ENCODE measurements at places on chromosomes 6 and 20.

- peak; percentile 51 for DNase-seq
Observed at GRCh38 chr6:159761129-159761872, 544 bp upstream of the ACAT2 start.

DNA sequence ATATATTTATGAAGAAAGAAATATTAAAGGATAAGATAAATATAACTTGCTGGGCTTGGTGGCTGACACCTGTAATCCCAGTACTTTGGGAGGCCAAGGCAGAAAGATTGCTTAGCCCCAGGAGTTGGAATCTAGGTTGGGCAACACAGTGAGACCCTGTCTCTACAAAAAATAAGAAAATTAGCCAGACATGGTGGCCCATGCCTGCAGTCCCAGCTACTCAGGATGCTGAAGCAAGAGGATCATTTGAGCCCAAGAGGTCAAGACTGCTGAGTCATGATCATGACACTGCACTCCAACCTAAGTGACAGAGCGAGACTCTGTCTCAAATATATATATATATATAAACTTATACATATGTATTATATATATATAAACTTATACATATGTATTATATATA, 164.0 kb downstream of the MRPL14 start:
- DNase-seq, result no peak

- no peak for DNase-seq
Observed at GRCh38 chr6:27986928-27987725, 30.1 kb downstream of the OR2B6 start.

DNA sequence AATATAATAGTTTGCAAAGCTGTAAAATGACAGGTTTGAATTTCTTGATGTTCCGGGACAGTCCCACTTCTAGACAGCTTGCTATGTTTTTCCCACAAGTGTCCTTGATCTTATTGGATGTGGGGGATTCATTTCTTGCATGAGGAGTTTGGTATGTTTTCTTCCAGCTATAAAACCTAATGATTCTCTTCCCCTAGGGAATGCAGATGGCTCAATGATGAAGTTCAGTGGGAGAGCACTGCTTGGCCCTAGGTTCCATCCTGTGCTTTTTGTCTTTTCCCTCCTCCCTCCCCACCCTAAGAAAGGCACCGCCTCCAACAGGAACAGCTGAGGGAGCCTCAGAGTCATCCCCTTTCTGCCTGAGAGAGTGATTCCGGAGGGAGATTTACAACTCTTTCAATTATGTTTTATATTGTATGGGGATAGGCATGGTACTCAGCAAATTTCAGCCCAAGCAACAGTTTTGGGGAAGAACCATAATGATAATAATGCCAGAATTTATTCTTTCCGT, 149.2 kb downstream of the PHACTR1 start:
- no peak for DNase-seq

DNA sequence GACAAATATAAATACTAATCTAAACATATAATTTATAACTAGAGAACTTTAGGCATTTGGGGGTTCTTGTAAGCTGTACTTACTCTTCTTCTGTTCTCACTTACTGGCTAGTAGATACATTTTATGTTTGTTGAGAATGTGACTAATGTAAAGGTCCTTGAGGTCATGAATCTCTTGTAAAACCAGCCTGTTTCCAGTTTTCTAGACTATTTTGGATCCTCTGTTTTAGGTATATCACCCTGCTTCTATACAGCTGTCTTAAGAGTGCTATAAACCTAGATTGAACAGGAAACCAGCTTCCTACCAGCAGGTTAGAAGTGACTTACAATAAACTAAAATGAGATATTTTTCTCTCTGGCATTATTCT, 134.2 kb downstream of the PLCB4 start:
- no peak for DNase-seq

GRCh38 chr6:125808060-125808459, 17.3 kb downstream of the NCOA7 start:
- no peak for DNase-seq

DNA sequence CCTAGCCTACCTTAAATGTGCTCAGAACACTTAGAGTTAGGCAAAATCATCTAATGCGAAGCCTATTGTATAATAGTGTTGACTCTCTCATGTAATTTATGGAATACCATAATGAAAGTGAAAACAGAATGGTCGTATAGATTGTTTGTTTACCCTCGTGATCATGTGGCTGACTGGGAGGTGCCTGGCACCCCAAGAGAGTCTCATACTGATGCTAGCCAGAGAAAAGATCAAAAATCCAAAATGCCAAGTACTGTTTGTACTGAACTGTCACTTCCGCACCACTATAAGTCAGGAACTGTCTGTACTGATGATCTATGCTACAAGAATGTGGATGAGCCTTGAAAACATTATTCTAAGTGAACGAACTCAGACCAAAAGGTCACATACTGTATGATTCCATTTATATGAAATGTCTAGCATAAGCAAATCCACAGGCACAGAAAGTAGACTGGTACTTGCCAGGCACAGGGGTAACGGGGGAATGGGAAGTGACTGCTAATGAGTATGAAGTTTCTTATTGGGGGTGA, 22.4 kb downstream of the ZMYND8 start:
- DNase-seq, result no peak

DNA sequence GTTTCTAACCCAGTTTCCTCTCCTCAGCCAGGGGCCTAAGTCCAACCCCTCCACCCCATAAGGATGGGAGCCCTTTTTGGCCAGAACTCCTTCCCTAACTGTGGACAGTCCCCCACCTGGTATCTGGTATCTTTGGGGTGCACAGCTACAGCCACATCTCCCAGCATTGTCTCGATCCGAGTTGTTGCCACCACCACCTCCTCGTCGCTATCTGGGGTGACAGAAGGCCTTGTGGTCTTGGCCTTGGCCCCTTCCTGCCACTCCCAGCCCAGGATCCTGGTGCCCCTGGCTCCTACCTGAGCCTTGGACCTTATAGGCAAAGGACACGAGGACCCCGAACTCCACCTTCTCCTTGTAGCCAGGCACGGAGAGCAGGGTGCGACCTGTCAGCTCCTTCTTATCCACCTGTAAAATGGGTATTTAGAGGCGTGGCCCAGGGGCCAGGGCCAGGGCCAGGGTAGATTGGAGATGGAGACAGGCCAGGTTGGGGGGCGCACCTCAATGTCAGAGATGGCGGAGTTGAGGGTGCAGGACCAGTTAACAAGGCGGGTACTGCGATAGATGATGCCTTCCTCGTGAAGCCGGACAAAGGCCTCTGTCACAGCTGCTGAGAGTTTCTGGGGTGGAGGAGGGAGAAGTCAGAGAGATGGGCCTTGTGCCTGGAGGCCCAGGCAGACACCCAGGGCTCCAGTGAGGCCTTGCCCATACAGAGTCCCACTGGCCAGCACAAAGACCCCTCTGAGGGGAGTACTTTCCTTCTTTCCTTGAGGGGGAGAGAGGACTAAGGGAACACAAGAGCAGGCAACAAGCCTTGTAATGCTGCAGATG, 7.2 kb upstream of the VWA7 start:
- DNase-seq, result no peak

DNA sequence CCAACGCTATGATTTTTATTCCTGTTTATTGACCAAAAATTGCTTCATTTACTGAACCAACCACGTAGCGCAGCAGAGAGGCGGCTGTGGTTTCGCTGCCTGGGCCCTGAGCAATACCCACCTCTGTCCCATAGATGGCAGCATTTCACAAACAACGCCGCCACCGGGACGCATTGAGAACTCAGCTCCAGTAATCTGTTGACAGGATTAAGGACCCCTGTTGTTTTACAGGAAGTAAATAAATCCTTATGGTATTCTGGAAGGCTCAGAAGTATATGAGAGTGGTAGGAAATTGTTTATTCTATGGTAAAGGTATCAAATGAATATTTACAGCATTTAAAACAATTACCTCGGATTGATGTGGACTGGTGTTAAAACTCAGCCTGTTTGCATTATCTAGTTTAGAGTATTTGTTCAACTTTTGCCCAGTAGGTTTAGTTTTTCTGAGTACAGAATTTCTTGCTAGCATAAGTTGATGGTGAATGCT, 547.9 kb upstream of the SLC35B3 start:
- peak; percentile 1 for DNase-seq

DNA sequence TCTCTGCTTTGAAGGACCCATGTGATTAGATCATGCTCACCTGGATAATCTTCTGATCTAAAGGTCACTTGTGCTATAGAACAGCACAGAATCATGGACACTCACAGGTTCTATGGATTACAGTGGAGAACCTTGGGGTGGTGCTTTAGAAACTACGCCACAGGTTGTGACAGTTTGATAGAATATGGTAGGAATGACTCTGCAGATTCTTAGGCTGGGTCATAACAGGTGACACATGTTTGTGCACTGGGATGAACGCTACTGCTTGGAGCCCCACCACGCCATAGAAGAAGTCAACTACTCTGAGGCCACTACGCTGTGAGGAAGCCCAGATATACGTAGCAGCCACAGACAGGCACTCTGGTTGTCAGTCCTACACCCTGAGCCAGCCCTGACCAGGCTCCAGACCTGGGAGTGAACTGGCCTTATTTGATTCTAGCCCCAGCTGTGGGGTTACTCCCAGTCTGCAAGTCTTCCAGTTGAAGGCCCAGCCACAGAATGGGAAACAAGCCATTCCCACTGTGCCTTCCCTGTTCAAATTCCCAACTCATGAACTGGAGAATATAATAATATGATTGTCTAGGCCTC, 99.0 kb upstream of the SLC24A3 start:
- no peak for DNase-seq

DNA sequence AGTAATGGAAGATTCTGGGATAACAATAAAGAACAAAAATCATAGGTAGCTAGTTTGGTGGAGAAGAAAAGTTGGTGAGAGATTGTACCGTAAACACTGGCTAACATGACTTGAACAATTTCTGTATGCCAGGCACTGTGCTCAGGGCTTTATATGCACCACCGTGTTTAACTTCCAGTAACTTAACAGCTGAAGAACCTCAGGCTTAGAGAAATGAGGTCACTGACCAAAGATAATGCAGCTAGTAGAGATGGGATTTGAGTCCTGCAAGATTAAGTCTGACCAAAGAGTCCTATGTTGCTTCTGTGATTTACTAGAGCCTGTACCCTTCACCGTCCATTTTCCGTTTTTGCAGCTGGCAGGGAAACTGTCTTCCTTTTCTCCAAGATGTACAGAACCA, 2.7 kb downstream of the CSTF1 start:
- no peak for DNase-seq

- no peak for DNase-seq
Observed at GRCh38 chr6:131628726-131629125, 684 bp upstream of the MED23 start.

DNA sequence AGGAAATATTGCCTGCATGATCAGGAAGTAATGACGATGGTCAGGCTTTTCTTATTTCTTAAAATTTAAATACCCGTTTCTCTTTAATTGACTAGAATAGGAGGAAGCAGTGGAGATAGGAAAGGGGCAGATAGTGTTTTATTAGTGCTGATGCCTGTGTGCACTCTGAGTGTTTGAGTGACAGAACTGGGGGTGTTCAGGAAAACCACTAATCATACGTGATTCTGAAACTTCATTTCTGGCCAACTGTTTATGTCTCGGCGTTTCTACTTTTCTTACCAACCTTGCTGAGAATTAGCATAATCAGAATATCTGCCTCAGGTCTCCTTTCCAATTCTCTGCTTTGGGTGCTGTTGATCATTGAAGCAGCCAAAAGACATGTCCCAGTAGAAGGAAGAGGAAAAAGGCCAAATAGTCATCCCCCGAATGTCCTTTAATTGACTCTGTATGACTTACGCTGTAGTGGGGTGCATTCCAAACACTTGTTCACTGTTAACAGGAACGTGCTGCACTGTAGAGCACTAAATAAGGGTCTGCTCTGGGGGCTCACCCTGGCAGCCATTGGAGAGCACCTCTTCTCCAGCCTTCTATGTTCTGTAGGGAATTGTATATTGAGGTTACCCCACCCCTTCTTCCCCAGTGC, 152.9 kb downstream of the JARID2 start:
- DNase-seq, result no peak

DNA sequence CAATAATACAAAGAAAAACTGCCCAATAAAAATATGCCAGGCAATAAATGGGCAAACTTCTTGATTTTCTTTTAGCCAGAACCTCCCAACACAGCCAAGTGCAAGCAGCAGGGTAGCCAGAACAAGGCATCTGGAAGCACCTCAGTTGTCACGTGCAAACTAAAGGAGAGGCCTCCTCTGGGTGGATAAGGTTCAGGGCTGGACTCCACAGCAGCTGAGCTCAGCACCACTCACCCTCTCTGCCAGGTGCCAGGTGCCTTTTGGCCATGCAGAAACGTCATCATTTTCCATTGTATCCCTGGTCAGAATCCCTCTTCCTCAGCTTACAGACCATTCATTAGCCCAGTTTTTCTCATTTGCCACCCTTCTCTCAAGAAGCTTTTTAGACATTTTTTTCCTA, 52.7 kb downstream of the SOD2 start:
- DNase-seq, result no peak

- DNase-seq, result no peak
Observed at GRCh38 chr6:43336382-43336781, 27.8 kb upstream of the CRIP3 start.
